Hypothalamus (tissue), 51 donors: ENCODE measurements at places on chromosomes 7 and 10.

DNA sequence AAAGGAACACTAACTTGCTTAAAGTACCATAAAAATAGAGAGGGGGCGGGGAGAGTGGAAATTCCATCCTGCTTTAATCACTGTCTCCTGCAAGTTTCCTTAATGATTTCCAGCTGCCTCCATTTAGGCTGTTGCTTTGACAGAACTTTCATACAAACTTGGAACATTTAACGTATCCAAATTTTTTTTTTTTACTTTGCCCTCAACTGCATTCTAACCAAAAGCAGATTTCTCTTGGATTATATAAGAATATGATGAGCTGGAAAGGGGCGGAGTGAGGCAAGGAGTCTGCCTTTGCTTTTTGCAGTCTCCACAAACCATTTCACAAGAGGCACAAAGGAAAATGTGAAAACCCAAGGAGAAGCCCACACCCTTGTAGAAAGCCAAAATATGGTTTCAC is 46.6 kb upstream of the COL1A2 start:
- no peak for DNase-seq

GRCh38 chr10:29508554-29509244 is 126.1 kb downstream of the SVIL start:
- no peak for DNase-seq

- no peak for DNase-seq
These were observed 13.7 kb upstream of the NPTX2 start for GRCh38 chr7:98603399-98603788.

DNA sequence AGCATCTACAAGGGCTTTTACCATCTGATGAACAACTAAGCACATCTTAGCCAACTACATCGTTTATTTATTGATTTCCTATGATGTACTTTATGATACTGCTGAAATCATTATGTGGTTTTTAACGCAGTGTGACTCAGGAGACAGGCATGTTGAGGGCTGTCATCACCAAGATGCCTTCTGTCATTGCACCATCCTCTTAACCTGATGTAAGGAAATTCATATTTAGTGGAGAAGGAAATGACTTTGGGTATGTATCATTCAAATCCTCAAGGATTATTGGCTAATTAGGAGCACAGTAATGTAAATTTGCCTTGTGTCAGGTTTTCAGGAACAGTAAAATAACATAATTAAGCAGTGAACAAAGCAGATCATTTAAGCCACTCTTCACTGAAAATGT is 138.5 kb upstream of the MGMT start:
- DNase-seq: no peak

GRCh38 chr10:97106207-97106606 is 79.6 kb downstream of the SLIT1 start:
- DNase-seq: no peak

DNA sequence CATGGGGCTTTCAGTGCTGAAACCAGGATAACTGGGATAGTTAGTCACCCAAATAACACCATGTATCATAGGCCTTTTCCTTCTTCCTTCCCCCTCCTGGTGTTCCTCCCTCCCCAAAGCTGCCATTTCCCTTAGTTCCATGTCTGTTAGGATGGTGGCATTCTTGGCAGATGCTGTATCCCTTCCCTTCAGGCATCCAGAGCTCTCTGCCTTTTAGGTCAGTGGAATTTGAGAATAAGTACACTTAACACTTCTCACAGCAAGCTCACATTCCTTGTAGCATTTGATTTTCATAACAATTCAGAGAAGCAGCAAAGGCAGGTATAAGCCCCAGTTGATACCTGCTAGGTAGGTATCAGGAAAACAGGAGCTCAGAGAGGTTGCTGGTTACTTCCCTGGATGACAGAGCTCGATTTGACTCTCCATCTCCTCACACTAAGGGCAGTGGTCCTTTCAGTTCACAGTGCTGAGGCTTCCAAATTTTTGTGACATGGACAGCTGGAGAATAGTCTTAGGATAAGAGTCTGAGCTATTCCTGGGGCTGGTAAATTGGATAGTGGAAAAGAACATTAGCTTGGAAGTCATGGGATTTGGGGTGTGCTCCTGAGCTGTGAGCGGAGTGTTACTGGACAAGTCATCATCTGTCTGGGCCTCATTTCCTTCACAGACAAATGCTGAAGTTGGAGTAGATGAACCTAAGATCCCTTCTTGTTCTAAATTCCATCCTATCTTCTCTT is 108.7 kb upstream of the RHOBTB1 start:
- DNase-seq: no peak

DNA sequence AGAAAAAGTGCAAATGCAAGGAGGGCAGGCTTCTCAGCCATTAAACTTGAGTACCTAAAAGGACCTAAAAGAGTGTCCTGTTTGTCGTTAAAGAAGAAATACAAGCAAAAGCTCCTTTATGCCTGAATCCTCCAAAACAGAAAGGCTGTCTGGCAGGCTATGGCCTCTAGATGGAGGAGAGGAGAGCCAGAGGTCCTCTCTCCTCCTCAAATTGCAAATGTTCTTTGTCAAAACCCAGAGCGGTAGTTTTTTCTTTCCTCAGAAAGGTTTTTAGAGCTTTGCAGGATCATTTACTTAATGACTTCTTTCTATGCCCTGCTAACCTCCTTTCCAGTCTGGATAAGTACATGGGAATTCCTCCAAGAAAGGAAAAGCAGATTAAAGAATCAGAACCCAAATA is 1.9 kb upstream of the SORCS1 start:
- DNase-seq: no peak

GRCh38 chr7:90625562-90625961 is 29.4 kb downstream of the CDK14 start:
- DNase-seq: no peak

DNA sequence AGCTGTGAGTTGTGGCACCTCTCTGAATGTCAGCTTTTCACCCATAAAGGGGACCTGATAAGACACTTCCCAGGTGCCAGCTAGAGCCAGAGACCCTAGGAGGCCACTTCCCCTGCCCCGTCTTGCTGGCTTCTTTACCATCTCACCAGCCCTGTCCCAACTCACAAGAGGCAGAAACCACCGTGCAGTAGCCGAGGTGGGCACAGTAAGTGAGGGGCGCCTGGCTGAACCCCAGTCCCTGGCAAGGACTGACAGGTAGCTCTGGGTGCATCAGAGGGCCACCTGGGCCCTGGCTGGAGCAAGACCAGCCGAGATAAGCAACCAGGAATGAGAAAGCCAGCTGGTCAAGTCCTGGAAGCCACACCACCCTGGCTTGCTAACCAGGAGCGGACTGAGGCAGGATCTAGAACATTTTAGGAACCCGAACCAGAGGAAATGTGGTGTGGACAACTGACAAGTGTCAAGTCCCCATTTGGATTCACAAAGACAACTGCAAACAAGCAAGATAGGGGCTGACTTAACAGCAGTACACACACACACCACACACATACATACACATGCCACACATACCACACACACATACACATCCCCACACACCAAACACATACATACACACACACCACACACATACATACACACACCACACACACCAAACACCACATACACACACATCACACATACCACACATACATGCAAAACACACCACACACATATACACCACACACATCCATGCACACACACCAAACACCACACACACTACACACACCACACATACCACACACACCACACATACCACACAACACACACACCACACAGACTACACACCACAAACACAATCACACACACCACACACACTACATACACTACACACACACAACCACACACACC is 20.8 kb downstream of the OGDHL start:
- DNase-seq: no peak

- DNase-seq: no peak
These were observed 14.5 kb upstream of the ZNF862 start for GRCh38 chr7:149823631-149824199.

- DNase-seq: no peak
These were observed 63.1 kb upstream of the SORCS3 start for GRCh38 chr10:104577861-104578521.

DNA sequence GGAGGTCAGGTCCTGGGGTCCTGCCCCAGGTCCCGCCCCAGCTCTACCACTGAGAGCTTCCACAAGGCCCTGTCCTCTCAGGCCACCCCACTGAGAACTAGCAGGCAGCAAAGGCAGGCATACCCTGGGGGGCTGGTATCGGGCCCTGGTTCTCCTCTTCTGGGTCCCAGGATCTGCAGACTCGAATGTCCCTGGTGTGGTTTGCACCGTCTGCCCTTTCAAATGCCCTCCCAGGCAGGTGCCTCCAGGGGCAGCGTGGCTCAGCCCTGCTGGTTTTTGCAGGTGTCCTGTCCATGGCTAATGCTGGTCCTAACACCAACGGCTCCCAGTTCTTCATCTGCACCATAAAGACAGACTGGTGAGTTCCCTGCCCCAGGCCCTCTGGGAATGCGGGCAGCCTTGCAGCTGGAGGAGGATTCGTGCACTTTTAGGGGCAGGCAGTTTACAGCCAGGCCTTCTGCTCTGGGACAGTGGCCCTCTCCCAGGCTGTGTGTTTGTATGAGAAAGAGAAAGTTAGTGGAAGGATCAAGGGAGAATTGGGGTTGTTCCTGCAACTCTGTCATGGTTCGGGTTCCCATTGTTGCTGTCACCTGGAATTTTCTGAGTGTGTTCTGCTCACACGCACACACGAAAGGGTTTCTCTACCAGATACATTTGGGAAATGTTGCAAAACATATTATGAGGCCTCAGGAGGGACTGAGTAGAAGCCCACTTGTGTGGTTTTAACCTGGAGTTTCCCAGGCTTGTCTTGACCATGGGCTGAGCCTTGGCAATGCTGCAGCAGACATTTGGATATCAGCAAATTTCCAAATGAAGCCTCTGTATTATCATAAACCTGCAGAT is 5.0 kb downstream of the PPIF start:
- no peak for DNase-seq

DNA sequence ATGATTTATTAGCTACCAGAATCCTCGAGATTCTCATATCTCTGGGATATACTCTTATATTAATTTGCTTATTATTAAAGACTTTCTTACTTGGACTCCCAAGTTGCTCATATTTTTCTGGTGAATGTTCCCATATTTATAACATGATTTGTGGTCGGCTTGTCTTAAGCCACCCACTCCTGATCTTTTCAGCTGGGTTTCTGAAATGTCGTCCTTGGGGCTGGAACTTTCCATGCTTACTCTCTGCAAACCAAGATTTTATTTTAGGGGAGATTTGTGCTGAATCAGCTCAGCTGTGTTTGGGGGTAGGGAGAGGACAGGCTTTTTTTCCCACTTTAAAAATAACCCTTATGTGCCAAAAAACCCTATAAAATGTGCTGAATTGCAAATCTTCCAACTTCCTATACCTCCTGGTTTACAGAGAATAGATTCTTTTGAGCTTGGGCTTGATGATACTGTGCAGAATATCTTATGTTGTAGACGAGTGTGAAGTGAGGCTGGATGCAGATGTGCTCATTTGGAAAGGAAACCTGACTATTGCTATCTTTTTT is 162.1 kb downstream of the SND1 start:
- DNase-seq: no peak

DNA sequence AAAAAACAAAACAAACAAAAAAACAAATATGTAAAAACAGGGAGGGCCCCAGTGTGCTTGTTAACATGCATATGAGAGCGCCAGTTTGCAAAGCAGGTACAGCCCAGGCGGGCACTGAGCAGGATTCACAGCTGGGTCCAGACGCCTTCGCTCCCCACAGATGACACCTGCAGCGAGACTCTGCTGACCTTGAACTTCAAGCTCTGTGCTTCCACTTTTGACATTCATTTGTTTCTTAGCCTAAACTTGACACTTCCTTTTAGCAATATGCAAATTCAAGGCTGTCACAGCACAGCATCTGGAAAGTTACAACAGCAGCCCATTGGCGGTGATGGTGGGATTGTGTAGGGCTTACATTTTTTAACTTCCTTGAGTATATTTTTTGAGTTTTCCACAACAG is 88.8 kb upstream of the TNS3 start:
- DNase-seq: no peak

DNA sequence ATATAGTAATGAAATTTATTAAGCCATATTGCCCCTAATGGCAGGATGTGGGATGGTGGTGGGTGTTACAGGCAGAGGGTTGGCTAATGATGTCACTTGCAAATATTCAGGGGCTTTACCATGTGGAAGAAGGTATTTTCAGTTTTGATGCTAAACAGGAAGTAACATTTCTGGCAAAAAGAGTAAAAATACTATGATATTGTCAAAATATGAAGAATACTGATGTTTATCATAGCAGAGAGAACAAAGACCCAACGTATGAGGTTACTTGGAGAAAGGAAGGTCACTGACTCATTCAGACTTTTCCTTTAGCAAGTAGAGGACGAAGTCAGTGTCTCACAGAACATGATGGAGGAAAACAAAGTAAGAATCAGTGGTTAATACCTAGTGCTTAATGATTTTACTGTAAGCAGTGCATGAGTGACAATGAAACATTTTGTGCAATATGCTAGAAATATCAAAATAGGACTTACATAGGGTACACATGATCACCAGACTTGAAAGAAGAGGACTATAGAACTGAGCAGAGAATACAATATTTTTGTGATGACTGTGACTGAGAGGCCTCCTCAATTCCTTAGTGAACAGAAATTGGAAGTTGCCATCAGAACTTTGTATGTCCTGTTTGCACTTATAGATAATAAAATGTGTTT is 89.7 kb upstream of the STEAP4 start:
- no peak for DNase-seq

DNA sequence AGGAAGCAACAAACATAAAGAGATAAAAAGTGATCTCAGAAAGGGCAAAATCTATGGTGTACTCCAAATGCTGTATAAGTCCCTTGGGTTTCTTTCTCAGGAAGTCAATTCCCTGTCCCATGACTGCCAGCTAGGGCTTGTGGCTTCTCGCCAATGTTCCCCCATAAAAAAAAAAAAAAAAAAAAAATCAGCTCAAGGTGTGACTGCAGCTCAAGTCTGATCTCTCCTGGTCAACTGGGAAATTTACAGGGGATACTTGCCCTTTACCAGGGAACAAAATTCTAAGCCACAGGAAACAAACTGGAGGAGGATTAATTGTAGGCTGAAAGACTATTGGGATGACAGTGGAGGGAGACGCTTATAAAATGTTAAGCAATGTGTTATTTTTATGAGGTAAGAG is 76.0 kb downstream of the PCGF5 start:
- no peak for DNase-seq

DNA sequence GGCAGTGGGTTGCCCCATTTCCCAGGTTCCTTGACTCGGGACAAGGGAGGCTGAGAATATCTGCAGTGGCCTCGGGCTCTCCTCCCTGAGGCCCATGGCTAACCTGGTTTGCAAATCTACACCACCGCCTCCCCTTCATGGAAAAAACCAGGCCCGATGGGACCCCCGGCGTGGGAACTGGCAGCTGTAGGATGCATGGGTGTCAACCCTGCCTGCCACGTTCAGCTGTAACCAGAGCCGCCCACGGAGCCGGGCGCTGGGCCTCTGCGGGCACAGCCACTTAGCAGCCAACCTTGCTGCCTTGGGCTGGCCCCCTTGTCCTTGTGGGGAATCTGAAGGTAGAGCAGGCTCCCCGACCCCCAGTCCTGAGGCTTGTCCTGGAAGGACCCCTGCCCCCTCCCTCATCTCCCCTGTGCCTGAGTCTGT is 1.6 kb downstream of the PWWP2B start:
- no peak for DNase-seq
